ENCODE measurements at places on chromosomes 4 and X. TPM values are rescaled to one million over a fixed set of nuclear protein-coding genes. Genes with fewer than 3 reads are reported as not detected.

CXCL10 gene
- not detected for total RNA-seq

ZFP92 gene
- 0.72 TPM for total RNA-seq

ATXN3L gene
- not detected for total RNA-seq

COL4A6 gene
- total RNA-seq, result 13.8 TPM

AMBN gene
- not detected for total RNA-seq

CT45A1 gene
- total RNA-seq, result not detected

UGT2B10 gene
- 0.15 TPM for total RNA-seq

XAGE1A gene
- 53.0 TPM for total RNA-seq

SMIM9 gene
- total RNA-seq, result not detected

CMC4 gene
- total RNA-seq, result 15.3 TPM

TLR10 gene
- total RNA-seq, result not detected

RHOXF2 gene
- not detected for total RNA-seq

RTL3 gene
- 0.07 TPM for total RNA-seq

PNMA3 gene
- total RNA-seq, result 0.09 TPM

MCF2 gene
- 0.07 TPM for total RNA-seq

MAGEA8 gene
- total RNA-seq, result not detected

ARHGEF38 gene
- total RNA-seq, result not detected

TRIM2 gene
- total RNA-seq, result 0.59 TPM

GDI1 gene
- total RNA-seq, result 108 TPM

MAGEA4 gene
- not detected for total RNA-seq
